ENCODE measurements at places on chromosomes 3 and 15.

GRCh38 chr3:141913150-141913811 lies 36.8 kb downstream of the ATP1B3 start:
- peak; percentile 66 for DNase-seq

DNA sequence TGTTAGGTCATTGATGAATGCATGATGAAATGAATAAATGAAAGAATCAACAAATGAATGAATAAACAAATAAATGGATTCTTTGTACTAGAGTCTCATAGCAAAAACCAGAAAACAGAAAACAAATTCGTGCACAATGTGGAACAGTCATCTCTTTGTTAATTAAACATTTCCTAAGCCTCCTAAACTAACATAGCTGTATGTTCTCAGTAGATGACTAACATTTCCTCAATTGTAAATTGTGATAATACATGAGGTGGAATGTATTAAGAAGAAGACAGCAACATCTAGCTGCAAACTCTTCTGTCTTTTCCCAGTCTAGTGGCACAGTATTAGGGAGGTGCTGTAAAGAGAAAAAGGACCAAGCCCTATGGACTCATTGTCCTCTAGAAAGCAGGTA lies 1021.0 kb downstream of the MCTP2 start:
- DNase-seq, result no peak

DNA sequence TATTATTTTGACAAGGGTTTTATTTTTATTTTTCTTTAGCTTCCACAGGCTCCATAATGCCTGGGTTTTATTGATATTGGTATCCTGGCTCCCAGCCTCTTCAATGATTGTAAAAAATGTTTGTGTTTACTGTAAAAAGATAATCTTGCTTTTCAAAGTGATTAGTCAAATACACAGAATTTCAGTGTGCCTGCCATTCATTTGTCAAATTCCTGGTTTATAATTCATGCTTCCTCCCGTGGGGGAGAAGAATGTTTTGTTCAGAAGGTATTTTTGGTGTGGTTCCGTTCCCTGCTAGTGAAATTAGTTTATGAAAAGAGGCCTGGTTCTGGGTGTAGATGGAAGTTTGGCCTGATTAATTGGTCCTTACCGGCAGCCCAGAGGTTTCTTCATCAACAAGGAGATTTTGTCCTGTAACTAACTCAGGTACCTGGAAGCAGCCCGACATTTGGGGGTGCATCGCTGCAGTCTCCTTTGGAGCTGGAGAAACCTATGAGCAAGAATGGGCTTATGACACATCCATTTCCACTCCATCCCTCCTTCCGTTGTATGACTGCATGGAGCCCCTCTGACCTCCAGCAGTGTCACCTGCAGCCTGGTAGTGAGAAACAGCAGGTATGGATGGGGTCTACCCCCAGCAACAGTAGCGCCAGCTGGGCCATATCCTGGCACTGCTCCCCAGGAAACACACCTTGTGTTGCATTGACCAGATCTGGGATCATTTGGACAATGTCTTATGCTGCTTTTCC lies 101.5 kb downstream of the PGPEP1L start:
- peak; percentile 18 for DNase-seq

- no peak for DNase-seq
These were observed 32.5 kb downstream of the ITPR1 start for GRCh38 chr3:4525560-4526223.

DNA sequence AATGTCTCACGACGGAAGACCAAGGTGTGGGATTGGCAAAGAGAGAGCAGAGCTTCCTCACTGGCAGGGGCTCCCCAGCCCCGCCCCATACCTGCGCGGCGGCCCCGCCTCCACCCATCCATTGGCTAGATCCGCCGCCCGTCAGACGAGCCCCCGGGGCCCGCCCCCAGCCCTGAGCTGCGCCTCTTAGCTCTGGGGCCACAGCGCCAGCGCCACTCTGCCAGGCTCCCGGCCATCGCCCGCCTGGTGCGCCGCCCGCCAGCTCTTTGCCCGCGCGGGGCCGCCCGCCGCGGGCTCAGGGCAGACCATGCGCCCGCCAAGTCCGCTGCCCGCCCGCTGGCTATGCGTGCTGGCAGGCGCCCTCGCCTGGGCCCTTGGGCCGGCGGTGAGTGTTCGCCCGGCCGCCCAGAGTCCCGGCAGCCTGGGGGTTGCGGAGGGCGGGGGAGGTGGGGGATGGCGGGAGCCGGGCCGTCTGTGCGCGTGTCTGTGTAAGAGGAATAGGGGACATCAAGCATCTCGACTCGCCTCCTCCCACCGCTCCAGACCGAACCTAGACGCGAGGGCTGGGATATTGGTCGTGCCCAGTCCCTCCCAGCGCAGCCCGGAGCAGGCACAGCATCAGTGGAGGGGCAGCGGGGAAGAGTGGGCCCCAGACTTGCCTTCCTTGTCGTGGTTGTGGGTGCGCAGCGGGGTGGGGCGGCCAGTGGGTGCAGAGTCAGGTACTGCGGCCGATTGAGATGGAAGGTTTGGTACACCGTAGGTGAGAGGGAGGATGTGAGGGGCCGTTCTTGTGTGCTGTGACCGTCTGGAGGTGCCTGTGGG lies at the start of gene VIPR1:
TSS of gene VIPR1 (plus strand) at position 215 of the 822 bp plus-strand sequence. CDS start at position 308, 93 bp downstream.
- no peak for DNase-seq

- no peak for DNase-seq
These were observed 93.6 kb upstream of the OSTN start for GRCh38 chr3:191105418-191105817.

GRCh38 chr3:60847791-60848190 lies 403.5 kb downstream of the FHIT start:
- no peak for DNase-seq

GRCh38 chr15:72994534-72995177 lies 57.6 kb upstream of the NEO1 start:
- no peak for DNase-seq

DNA sequence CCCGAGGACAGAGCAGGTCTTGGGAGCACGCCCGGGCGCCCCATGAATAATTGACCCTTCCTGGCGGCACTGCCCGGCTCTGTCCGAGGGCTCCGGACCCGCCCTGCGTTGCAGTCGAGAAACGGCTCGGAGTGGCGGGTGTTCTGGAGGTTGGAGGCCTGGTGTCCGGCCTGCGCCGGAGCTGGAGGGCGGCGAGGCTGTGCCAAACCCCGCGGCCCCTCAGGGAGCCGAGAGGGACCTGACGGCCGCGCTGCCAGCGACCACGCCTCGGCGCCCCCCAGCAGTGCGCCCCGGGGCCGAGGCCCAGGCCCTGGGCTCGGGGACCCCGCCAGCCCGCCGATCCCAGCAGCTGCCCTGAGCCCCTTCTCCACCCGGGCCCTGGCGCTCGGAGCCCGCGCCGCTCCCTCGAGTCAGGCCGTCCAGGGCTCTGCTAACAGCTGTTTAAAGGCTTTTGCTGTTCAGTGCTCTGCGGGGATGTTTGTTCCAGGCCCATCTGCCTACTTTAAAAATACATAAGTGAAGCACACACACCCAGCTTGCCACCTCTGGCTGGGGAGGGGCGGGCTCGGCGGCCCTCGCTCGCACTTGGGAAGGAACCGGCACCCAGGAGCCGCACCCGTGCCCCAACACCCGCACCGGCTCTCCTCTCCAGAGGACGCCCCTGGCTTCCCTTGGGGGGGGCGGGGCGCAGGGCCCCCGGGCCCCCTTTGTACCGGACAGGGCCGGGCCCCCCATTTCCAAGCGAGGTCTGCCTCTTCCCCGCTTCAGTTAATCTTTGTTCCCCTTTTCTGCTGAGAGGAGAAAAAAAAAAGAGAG lies 730 bp upstream of the ZNF710 start:
- DNase-seq, result peak; percentile 25

DNA sequence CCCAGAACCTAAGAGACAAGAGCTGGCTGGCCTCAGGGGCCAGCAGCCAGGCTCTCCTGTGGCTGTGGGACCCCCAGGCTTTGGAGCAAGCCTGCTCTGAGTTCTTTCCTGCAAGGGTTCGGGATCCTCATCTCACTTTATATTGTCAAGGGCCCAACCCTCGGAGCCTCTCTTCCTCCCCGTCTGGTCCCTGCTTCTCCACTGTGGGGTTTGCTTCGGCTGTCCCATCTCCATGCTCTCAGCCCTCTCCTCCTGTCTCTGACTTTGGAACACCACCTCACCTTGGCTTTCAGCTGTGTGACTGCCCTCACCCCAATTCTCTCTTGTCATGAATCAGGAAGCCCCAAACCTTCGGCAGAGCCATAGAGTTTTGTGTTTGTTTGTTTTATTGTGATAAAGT lies 30.0 kb downstream of the MRAS start:
- no peak for DNase-seq

DNA sequence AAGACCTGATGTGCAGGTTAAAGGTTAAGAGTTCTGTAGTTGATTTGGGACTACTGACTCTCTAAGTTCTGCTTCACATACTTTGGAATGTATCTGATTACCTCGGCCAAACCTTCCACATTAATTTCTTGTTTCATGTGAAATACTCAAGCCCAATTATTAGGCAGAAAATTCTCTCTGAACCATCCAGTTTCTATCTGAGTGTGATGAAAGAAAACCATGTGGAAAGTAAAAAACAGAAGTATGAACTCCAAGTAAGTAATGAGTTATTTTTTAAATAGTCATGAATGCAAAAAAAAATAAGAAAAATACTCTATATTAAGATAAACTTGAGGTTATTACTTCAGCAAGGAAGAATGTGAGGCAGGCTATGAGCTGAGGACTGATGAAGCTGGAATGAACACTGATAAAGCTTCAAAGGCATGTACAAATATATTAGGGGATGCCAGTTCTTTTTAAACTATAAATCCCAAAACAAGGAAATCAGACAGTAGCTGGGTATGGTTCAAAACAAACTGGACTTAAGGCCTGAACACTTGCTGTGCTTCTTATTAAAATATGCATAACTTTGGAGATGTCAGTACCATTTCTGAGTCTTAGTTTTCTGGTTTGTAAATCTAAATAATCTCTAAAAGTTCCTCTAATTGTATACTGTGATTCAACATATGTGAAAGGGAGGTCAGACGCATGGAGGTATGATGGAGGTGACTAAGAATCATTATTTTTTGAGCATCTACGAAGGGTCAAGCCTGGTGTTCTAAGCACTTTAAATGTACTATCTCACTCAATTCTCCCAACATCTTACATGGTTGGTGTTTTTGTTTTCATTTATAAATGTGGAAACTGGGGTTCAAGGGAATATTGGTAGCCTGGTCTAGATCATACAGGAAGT lies 59.6 kb downstream of the COL6A6 start:
- peak; percentile 32 for DNase-seq

DNA sequence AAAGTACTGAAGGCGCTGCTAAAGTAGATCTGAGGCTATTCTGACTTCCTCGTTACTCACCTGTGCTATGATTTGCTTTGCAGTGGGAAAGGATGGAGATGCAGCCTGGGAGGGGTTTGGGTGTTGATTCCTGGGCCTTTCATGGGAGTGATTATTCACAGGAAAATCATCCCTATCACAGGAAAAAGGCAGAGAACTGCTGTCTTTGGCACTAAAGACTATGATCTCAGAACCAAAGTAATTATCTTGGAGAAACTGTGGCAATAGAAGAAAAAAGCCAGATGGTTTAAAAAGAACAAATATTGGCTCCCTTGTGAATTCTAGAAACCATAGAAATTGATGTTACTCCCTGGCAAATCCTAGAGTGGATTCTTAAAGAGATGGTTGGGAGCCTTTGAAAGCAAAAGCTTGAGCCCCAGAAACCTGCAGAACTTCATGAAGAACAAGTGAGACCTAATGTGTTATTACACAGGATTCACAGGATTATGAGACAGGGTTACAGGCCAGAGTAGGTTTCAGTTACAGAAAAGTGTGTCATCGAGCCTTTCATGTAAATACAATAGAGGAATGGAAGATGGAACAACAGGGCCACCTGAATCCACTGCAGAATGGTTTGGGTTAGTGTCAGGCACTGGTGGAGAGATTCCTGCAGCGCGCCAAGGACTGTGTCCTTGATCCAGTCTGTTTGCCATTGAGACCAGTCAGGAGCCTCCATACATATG lies 85.7 kb downstream of the OXNAD1 start:
- DNase-seq, result peak; percentile 72

DNA sequence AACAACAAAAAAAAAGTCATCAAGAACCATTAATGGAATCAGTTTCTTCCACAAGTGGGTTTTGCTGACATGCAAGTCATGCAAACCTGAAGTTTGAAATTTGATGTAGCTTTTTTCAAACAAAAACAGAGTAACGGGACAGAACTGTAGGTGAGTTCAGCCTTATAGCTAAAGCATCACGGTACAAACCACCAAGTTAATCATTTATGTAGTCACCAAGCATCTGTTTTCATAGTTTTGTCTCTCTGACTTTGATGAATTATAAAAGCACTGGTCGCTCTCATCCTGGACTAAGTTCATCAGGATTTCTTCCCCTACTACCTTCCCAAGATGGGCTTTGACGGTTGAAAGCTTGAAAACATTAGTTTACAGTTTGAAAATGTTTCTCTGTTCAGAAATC lies 117.0 kb upstream of the SAMMSON start:
- no peak for DNase-seq

DNA sequence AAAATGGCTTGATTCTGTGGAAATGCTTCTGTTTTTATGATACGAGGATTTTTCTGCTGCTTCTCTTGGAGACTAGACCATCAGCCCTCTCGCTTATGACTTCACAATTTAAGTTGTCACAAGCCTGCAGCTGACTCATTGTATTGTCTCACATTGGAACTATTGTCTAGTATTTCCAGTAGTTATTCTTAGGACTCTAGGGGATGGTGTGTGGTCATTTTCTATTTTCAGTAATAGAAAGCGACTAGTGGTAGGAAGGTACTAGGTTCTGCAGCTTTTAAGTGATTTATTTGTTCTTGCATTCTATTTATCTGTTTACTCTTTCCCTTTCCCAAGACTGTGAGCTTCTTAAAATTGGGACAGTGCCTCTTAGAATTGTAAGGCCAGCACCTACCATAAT lies 66.3 kb upstream of the CRTC3 start:
- peak; percentile 82 for DNase-seq

DNA sequence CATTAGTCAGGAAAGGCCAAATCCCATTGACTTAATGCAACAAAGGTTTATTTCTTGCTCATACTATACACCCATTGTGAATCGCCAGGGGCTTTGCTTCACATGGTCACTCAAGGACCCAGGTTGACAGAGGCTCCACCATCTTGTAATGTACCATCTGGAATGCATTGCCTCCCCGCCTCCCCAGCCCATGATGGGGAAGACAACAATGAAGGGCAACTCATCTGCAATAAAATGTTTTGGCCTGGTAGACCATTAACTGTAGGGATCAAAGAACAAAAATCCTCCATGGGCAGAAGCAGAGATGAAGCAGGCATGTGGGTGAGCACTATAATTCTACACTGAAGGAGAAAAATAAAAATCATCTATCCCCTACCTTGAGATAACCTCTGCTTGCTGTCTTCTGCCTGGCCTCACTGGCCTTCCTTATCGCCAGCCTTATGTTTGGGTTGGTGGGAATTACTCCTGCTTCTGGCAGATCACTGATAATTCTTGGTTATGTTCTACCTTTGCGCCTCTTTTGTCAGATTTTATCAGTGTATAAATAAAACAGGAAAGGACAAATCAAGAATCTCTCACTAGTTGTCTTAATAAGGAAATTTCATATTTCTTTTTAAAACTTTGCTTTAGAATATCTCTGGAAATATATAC lies 37.8 kb downstream of the GPR160 start:
- DNase-seq, result no peak

- DNase-seq, result peak; percentile 45
These were observed 162.9 kb downstream of the CHSY1 start for GRCh38 chr15:101088788-101089578.

GRCh38 chr3:51063053-51063452 lies 322.0 kb upstream of the MANF start:
- DNase-seq, result no peak

GRCh38 chr3:71500696-71501095 lies 82.8 kb downstream of the FOXP1 start:
- DNase-seq, result no peak
